ENCODE measurements at places on chromosomes 6 and 20. TPM values are rescaled to one million over a fixed set of nuclear protein-coding genes. Genes with fewer than 3 reads are reported as not detected.

TNXB gene
- total RNA-seq: 115 TPM

KCNQ2 gene
- total RNA-seq: not detected

- no peak for DNase-seq
These were observed 7.4 kb downstream of the TCF21 start for GRCh38 chr6:133896344-133896721.

GRCh38 chr6:112017169-112017568 lies 36.7 kb upstream of the CCN6 start:
- DNase-seq: no peak

DNA sequence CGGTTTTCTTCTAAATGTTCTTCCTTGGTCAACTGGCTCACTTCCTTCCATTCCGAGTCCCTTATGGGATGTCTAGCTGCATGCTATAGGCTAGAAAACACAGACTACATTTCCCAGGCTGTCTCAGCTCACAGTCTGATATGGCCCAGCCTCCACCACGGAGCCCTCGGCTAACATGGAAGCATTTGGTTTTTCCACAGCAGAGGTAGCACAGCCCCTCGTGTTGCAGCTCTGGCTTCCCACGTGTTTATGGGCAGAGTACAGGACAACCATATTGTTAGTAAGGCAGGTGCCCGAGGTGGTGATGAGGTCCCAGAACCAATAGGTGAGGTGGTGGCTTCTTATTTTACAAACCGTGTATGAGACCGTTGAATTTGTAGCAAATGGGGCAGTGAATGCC lies 8.7 kb downstream of the GPLD1 start:
- no peak for DNase-seq

Measured in sigmoid colon (tissue), 7 donors.